Activated T-cell treated with anti-CD3 and anti-CD28 coated beads, Interleukin-2, amount 50 U/mL, for 1 hour (primary cell): ENCODE measurements at places on chromosomes 11 and 22.
A peak's percentile ranks its signal among the peaks of the same experiment; 100 is the strongest.

DNA sequence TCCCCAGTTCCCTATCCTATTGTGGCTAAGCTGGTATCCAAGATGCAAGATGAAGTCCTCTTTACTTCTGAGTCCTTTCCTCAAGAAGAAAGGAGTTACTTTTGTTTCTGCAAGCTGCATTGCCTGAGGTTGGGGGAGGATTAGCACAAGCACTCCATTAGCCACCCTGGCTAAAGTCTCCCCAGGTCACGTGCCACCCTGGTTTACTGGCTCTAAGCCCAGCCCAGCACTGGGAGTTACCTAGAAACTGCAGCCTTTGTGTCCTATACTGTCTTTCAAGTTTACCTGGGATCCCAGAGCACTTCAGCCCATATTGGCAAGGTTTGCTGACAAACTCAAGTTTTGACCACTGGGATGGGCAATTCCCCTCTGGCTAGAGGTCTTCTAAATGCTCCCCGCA is 78.4 kb upstream of the DBX1 start:
- DNase-seq, result no peak

- no peak for DNase-seq
These were observed 10.7 kb upstream of the ANAPC15 start for GRCh38 chr11:72123117-72123653.

DNA sequence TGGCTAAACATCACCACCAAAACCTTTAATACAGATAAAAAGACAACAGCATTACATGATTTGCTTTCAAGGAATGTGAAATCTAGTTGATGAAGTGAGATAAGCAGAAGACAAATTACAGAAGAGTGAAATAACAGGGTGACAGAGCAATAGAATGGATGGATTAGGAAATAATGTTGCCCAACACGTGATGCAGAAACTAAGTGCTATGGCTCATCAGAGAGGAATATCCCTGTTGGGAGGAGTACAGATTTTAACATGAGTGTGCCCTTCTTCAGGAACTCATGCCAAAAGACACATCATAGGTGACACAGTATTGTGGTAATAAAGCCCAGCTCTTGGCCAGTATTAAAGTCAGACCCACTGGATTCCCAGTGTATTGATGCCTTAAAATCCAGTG is 176.6 kb upstream of the RAG2 start:
- DNase-seq, result no peak

GRCh38 chr11:101444851-101445250 is 139.0 kb downstream of the TRPC6 start:
- DNase-seq, result no peak

DNA sequence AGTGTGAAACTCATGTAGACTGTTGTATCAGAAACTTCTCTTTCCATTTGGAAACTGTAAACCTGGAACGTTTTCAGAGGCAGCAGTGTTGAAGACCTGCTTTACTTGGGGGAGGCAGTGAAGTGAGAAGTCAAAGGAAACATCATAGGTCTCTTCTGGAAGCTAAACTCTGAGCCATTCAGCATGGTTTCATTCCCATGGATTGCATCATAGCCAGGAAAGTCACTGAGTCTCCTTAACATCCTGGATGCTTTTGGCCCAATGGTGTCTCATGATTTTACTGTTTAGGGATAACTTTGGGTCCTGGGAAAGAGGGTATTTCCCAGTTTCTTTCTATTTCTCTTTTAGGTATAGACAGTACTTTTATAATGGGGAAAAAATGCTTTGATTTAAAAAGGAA is 153.2 kb upstream of the E2F8 start:
- no peak for DNase-seq

DNA sequence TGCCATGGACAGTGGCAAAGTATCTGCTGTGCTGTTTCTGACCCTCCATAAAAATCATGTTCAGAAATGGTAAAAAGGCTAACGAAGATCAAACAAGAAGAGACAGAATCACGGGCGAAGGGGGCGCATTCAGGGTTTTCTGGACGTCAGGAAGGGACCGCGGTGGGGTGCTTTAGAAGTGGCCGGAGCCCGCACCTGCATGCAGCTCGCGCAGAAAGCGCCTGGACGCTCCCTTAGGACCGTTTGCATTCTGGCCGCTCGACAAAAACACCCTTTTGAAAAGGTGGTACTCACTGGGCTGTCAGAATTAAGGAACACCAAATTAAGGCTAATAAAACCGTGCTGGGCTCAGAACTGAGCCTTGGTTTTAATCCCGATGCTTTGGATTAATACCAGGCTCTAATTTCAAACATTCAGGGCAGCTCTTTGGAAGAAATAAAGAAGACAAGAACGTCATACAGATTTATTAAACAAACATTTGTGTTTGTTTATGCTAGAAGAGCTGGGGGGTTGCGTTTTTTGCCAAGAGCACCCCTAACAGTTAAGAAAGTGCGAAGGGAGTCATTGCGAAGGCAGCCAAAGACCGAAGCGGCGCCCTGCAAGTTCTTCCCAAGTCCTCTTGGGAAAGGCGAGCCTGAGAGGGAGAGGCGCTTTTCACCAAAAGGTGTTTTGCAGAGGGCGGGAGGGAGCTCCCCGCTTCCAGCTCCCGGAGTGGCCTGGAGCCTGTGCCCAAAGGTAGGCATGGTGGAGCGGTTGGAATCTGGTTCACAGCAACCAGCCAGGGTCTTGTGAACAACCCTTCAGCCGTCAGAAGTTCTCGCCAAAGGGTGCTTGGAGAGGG is 47.7 kb upstream of the DBX1 start:
- DNase-seq, result no peak

GRCh38 chr11:96062134-96062533 is 138.2 kb upstream of the MTMR2 start:
- DNase-seq, result no peak

GRCh38 chr11:3153291-3153861 is 11.7 kb downstream of the OSBPL5 start:
- no peak for DNase-seq

DNA sequence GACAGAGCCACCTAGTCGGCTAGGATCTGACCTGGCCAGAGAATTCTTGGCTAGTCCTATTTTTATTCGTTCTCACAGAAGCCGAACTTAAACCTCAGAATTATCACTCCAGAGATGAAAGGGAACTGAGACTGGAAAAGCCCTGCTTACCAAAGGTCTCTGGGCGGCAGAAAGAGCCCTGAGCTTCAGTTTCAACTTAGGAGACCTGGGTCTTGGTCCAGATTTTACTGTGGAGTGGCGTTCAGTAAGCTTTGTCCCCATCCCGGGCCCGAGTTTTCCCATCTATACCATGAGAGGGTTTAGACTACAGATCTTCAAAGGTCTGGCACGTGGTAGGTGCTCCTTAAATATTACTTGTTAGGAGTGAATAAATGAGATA is 516 bp downstream of the NEU3 start:
- no peak for DNase-seq

DNA sequence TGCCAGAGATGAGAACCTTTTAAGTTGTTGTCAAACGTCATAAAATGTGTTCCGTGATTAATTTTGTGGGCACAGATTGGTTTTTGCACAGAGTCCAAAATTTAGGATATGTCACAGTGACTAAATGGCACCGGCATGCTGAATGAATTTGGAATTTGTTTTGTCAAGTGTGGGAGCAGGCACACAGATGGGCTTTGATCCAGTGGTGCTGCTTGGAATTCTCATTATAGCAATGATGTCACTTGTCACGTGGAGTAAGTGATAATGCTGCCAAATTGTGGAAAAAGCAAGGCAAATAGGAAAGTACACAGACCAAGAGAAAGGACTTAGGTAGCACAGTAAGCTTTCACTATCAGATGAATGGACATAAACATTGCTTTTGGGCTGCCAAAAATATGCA is 8.0 kb upstream of the LIN7C start:
- DNase-seq, result no peak

- no peak for DNase-seq
These were observed 48.7 kb upstream of the OR9Q1 start for GRCh38 chr11:57974848-57975601.

DNA sequence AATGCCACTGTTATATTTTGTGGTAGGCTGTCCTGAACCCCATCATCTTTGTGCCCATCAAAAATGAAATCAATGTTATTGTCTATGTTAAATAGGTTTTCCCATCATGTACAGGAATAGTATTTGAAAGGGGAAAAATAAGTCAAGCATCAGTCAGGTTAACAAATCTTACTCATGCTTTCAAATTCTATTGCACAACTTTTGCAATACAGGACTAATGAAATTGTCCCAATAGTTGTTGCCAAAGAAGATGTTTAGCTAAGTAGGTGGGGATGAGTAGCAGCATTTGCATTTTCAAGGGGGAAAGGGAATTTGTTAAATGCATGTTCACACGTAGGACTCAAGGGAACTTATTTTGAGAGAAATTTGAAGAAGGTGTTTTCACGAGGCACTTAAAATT is 962.1 kb downstream of the JRKL start:
- DNase-seq, result no peak

GRCh38 chr11:12746593-12747097 is 72.4 kb downstream of the TEAD1 start:
- DNase-seq, result no peak

DNA sequence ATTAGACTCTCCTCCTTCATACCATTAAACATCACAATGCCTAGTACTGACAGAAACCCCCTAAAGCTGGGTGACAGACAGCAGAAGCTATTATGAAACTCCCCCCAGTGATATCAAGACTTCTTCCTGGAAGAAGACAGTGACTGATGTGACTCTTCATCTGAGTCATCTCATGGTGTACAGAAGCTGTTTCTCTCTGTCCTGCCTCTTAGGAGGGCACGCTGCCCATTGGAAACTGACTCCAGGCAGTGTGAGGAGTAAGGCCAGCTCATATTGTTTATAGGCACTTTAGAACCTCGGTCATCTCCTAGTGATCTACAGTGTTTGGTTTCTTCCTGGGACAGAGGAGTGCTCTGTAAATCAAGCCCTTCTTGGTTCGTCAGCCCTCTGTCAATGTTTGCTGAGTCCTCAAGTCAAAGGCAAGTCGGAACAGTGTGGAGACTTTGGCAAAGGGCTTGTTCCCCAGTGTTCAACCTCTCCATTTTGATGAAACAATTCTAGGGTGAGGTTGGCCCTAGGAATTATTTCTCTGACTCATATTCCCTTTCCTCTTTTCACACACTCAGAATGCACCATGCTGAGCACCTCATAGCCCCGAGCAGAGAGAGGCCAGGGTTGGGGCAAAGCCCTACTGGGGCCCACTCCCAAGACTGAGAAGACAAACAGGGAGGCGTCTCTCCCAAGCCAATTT is 172.5 kb upstream of the TMEM45B start:
- no peak for DNase-seq

DNA sequence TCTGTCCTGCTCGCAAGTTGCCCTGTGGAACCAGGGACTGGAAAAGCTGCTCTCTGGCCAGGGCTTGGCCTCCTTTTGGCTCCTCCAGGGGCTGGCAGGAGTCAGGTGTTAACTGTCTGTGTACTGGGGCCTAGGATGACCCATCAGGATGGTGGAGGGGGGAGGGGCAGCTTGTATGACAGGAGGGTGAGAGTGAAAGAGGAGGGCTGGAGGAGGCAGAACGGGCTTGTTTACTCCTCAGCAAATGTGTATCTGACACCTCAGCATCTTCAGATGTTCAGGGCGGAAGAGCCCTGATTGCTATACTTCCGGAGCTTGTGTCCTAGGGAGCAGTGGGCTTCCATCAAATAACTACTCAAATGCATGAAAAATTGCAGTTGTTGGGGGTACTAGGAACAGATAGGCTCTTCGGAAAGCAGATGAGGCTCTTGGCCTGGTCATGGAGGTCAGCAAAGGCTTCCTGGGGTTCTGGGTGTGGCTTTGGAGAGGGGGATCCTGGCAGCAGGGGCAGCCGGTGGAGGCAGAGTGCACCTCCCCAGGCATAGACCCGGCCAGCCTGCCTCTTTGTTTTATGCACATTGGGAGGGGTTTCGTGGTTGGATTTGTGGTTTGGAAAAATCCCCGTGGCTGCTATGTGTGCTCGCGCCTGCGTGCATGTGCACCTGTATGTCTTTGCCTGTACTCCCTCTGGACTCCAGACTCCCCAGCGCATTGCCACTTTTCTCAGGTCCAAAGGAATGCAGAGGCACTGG is 31.2 kb downstream of the CD82 start:
- DNase-seq, result peak; percentile 62

GRCh38 chr22:29856496-29856895 is 18.4 kb upstream of the ASCC2 start:
- DNase-seq, result no peak

GRCh38 chr11:36295926-36296325 is at the start of gene PRR5L:
TSS of gene PRR5L (plus strand) at chr11:36296288. CDS start at chr11:36401122, 104,834 bp downstream.
- no peak for DNase-seq

- DNase-seq, result peak; percentile 18
These were observed 79.5 kb downstream of the TIMP3 start for GRCh38 chr22:32880893-32881596.

DNA sequence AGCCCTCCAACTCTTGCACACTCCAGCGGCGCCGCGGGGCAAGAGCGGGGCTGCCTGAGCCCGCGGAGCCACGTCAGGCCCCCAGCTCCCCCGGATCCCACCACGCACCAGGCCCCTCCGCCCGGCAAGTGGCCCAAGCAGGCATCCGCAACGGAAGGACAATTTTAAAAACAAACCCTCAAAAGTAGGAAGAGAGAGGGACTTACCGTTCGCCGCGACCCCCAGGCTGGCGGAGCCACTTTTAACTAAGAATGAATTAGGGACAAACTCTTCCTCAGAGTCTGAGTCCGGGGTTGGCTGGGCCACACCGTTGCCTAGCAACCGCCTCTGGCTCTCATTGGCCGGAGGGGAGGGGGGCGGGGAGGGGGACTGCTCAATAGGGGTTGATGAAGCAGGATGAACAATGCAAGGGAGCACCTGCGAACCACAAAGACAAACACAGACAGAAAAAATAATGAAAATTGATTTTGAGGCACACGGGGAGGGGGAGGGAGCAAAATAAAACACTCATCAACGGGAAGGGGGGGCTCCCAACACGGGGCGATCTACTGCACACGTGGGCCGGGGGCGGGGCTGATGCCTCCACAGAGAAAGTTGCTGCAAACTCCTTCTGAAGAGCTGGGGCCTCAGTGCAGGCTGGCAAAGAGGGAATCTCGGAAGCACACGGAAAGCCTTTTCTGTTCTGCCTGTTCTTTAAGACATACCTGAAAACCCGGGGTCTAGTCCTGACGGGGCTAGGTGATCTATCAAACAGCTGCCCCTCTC is 387.5 kb upstream of the NARS2 start:
- DNase-seq, result no peak

- no peak for DNase-seq
These were observed 4.4 kb downstream of the DCPS start for GRCh38 chr11:126308271-126308671.

DNA sequence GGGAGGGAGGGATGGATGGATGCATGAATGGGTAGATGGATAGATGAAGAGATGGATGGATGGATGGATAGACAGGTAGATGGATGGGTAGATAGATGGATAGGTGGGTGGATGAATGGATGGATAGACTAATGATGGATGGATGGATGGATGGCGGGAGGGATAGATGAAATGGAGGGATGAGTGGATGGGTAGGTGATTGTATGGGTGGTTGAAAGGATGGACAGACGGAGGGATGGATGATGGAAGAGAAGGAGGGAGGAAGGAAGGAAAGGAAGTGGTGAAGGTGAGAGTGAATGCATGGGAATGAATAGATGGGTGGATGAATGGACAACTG is 3.7 kb upstream of the TNNT3 start:
- DNase-seq, result no peak

DNA sequence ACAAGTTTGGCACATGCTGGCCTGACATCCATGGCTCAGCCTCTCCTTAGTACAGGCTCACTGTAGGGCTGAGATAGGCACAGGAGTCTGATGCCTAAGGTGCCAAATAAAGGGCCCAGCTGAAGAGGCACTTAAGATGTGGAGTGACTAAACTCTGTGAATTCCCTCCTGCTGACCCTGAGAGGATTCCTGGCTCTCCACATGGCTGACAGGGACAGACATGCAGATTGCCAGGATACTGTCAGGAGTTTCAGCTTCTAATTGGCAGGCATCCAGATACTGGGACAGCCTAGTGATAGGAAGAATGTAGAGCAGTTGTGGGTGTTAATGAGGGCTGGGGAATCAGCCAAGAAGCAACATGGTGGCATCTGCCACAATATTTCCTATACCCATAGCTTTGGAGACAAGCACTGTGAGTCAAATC is 558.7 kb downstream of the INSC start:
- DNase-seq, result no peak
